ENCODE measurements at places on chromosomes 1 and 21.

GRCh38 chr1:225973158-225973557 is 26.0 kb downstream of the SDE2 start:
- DNase-seq = no peak

DNA sequence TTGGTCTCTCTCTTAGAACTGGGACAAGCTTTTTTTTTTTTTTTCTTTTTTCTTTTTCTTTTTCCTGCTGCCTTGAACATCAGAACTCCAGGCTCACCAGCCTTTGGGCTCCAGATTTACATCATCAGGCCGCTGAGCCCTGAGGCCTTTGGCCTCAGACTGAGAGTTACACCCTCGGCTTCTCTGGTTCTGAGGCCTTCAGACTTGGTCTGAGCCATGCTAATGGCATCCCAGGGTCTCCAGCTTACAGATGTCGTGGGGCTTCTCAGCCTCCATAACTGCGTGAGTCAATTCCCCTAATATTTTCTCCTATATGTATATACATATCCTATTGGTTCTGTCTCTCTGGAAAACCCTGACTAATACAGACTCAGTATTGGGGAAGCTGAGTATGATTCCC is 36.5 kb upstream of the RC3H1 start:
- DNase-seq = peak; percentile 33

DNA sequence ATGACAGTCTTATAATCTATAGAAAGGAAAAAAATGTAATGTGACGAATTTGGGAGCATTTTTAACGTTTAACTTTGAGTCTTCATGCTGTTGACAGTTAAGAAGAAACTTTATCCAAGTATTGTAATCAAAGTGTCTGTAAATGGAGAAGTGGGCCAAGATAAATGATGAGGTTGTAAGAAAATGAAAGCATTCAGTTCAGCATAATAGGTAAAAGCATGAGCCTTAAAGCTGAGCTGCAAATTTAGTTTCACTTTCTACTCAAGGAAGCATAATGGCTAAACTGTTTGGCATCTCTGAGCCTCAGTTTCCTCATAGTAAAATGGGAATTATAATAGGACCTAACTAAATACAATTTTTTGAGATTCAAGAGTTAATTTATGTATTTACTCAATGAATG is 1554.8 kb downstream of the KCNT2 start:
- peak; percentile 2 for DNase-seq

GRCh38 chr1:15757575-15758342 is 836 bp upstream of the FBLIM1 start:
- no peak for DNase-seq

GRCh38 chr1:158961178-158961577 is 29.8 kb downstream of the PYHIN1 start:
- DNase-seq = no peak

DNA sequence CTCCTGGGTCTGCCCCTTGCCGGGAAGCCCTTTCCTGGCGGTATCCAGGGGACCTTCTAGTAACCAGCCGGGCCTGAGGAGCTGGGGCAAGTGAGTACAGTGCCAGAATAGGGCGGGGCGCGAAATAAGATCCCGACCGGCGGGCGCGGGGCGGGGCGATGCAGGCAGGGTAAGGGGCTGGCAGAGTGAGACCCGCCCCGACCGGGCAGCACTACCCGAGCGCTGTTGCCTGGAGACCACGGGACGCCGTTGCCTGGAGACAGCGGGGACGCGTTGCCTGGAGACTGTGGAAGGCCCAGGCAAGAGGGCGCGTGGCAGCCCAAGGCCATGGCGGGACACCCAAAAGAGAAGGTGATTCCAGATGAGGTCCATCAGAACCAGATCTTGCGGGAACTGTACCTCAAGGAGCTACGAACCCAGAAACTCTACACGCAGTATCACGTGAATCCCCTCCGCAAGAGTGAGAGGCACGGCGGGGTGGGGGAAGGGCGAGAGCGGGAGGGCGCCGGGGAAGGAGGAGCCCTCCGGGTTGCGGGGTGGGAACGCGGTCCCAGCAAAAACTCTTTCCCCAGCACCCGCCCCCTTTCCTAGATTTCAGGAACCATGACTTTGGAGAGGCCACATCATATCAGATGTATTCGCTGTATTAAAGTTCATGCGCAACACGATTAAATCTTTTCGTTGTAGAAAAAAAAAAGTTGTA is 24.3 kb downstream of the EBNA1BP2 start:
- DNase-seq = peak; percentile 63

GRCh38 chr1:218546314-218546713 is 201.2 kb downstream of the TGFB2 start:
- no peak for DNase-seq

DNA sequence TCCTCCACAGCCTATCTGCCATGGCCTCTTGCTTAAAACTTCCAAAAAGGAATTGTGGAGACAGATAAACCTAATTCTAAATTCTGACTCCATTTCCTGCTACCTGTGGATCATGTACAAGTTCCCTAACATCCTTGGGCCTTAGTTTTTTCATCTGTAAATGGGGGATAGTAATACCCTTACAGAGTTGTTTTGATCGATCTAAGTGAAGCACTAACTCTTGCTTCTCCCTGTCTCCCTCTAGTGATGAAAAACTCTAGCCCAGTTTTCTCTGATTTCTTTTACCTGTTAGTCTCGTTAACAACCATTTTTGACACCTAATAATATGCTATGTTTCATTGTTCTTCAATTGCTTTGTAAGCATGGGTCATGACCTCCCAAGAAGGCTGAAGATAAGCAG is 65.9 kb downstream of the TM2D1 start:
- DNase-seq = no peak

DNA sequence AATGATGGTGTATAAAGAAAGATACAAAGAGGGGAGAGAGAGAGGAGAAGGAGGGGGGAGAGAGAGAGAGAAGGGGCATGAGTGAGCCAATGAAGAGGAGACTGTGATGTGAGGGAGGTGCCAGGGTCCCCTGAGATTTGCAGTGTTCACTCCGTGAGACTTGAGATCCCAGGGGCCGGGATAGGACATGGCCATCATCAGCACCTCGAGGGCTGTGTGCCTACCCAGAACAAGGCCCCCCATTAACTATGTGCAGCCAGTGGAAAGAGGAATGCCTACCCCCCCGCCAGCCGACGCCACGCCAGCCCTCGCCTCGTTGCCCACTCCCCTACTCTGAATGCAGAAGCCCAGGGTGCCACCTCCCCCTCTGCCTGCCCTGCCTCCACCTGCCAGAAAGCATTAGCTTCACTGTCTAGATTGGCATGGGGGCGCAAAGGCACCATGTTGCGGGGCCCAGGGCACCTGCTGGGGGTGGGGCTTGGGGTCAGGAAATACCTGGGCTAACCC is 14.8 kb downstream of the LGR6 start:
- DNase-seq = no peak

- DNase-seq = peak; percentile 15
Measured at GRCh38 chr1:92087542-92087941, 7.4 kb downstream of the BTBD8 start.

GRCh38 chr1:41953291-41953690 is 34.6 kb upstream of the HIVEP3 start:
- DNase-seq = no peak

GRCh38 chr1:81717230-81717629 is 83.5 kb upstream of the ADGRL2 start:
- DNase-seq = peak; percentile 12

DNA sequence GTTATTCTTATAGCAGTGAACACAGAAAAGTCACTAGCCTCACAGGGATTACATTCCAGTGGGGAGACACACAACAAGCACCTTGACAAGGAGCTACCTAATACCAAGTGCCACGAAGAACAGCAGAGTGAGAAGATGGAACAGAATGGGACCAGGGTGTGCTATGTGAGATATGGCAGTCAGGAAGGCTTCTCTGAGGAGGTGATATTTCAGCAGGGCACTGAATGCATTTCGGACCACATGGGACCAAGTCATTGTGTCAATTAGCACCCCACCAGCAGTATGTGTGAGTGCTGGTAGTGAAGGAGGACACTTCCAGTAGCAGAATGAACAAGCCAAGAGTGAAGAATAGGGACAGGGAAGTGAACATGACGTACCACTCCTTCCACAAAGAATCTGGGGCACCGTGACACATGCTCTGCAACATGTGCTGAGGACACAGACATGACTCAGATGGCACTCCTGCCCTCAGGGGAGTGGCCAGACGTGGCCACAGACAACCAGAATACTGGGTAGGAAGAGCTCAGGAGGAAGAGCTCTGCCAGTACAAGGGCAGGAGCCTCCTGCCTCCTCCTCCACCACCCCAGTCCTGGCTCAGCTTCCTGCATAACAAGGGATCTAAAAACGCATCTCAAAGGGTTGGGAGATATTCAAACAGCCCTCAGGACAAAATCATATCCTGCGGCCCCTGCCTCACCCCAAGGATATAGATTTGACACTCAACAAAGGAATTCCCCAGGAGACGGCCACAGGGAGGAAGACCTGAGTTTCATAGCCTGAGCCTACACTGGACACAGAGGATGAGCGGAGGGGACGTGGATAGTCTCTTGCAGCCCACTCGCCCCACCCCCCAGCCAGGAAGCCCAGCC is 102.5 kb downstream of the TRABD2B start:
- peak; percentile 17 for DNase-seq

GRCh38 chr1:204451352-204452124 is 39.9 kb upstream of the PPP1R15B start:
- no peak for DNase-seq

GRCh38 chr1:58901008-58901407 is 117.2 kb upstream of the JUN start:
- no peak for DNase-seq

- DNase-seq = peak; percentile 47
Measured at GRCh38 chr1:78375996-78376395, 114.8 kb upstream of the PTGFR start.

- no peak for DNase-seq
Measured at GRCh38 chr1:159935719-159936272, 9.6 kb downstream of the IGSF9 start.

DNA sequence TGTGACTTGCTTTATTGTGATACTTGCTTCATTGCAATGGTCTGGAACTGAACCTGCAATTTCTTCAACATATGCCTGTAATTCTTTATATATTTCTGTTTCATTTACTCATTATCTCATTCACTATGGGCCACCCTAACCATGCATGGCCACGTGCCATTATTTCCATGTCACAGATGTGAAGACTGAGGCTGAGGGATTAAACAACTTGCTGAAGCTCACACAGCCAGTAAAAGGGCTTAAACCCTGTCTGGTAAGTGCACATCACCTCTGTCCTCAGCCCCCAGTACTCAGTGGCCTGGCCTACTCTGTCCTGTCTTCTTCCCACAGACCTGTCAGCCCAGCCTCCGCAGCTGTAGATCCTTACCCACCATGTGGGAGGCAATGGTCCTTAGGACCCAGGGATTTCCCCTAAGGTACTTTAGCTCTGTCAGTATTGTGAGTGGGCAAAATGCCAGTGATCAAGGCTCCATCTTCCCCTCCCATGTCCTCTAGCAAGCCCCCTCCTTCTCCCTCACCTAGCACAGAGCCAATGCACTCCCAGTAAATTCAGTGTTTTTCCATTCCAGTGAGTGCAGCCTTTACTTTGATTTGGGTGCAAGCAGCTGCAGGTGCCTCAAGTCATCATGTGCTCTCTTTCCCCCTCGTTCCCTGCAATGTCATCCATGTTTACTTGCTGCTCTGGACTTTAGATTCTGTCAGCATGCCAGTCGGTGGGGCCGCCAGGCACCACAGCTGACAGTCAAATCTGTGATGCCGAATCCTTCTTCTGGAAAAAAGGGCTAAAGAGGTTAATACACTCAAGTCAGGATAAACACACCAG is 228.2 kb upstream of the PROX1 start:
- no peak for DNase-seq

GRCh38 chr1:17361687-17362086 is 10.3 kb upstream of the PADI6 start:
- DNase-seq = no peak

GRCh38 chr1:188782220-188782841 is 1695.3 kb downstream of the BRINP3 start:
- DNase-seq = peak; percentile 73

GRCh38 chr1:2962946-2963345 is 58.3 kb upstream of the ACTRT2 start:
- no peak for DNase-seq

GRCh38 chr1:82517586-82517985 is 716.9 kb downstream of the ADGRL2 start:
- peak; percentile 0 for DNase-seq

GRCh38 chr21:38714999-38715398 is 90.7 kb upstream of the ETS2 start:
- DNase-seq = peak; percentile 13

DNA sequence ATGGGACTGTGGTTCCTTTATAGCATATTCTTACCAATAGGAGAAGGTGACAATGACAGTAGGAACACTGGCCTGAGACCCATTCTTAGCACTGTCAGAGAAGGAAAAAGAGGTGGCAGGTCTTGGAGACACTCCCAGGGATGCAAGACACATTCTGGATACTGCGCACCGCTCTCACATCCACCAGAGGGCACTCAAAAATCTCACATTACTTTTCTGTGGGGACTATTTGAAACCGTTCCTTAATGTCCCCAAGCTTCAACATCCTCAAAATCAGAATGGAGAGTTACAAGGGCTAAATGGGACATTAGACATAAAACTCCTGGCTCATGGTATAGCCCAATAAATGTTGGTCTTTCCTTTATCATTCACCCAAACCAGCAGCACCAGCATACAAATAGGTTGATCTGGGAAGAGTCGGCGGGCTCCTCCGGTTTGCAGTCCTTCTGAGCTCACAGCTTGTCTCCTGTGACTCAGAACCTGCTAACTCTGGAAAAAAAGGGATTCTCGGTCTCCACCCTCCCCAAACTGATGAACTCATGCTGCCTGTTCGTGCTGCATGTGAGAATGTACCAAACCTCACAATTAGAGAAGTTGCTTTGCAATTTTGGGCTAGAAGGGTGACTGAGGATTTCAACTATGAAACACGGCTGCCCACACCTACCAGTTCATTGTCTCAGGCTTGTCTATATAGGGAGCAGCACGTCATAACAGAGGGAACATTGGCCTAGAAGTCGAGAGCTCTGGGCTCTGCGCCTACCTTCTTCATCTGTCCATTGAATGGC is 40.2 kb downstream of the IL12RB2 start:
- DNase-seq = peak; percentile 57

DNA sequence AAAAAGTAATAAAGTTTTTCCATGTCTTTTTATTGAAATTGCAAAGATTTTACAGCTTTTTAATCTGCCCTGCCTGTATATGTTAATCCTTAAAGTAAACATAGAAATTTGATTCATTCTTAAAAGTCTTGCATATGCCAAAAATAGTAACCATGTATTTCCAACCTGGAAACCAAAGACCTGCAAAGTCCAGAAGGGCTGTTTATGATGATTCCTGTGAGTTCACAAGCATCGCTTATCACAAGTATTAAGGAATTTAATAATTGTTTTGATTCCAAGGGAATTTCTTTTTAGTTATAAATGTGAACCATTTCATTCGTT is 199.1 kb downstream of the PTPRC start:
- peak; percentile 29 for DNase-seq

GRCh38 chr21:32360401-32360975 is 32.3 kb downstream of the URB1 start:
- no peak for DNase-seq

GRCh38 chr21:35940074-35940927 is 120.0 kb downstream of the SETD4 start:
- peak; percentile 81 for DNase-seq

Data from iris pigment epithelial cell (primary cell).